ENCODE measurements at places on chromosomes 1 and 21.

GRCh38 chr1:243719476-243719875, 130.6 kb downstream of the AKT3 start:
- DNase-seq: no peak

GRCh38 chr1:220203816-220204215, 68.4 kb downstream of the RAB3GAP2 start:
- DNase-seq: no peak

DNA sequence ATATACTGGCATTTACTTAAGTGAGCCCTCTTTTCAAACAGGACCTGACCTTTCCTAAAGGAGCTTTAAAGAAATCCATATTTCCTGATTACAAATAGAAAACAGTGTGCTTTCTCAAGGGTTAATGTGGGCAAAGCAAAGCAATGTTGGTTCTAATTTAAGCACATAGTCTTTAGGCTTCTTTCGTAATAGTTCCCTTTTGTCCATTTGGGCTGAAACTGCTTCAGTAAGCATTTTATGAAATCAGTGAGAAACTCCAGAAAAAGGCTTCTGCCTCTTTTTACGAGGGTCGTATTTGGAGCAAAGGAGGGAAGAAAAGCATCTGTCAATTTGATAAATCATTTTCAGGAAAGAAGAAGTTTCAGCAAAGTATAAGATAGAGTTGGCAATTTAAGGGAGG, 331.2 kb downstream of the KIF26B start:
- DNase-seq: no peak

- DNase-seq: no peak
Measured at GRCh38 chr1:79877086-79877485, 870.6 kb upstream of the ADGRL4 start.

GRCh38 chr1:88239205-88239604, 444.9 kb upstream of the PKN2 start:
- DNase-seq: no peak

DNA sequence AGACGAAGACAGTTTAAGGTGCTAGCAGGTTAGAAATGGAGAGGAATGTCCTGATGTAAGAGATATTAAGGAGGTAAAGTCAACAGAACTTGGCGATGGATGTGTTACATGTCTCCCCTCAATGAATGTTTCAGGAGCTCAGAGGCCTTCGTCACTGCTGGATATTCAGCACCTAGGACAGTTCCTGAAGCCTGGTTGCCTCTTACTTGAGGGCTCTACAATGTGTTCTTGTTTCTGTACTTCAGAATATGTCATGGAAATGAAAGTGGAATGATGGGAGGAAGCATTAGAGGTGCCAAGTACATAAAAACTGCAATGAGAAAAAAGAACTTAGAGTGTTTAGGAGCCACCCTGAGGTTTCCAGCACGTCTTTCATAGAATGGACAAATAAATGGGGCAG, 17.7 kb downstream of the TNR start:
- DNase-seq: no peak
